ENCODE measurements at places on chromosomes 7 and 10. TPM values are rescaled to one million over a fixed set of nuclear protein-coding genes. Genes with fewer than 3 reads are reported as not detected.

The ERLIN1 gene
- polyA plus RNA-seq, result 37.7 TPM

The CRTAC1 gene
- not detected for polyA plus RNA-seq

The HECTD2 gene
- 7.6 TPM for polyA plus RNA-seq

The SLC26A5 gene
- not detected for polyA plus RNA-seq

The RAPGEF5 gene
- polyA plus RNA-seq, result not detected

The GPR26 gene
- 0.01 TPM for polyA plus RNA-seq

The CD36 gene
- 0.34 TPM for polyA plus RNA-seq

The DPYSL4 gene
- 3.4 TPM for polyA plus RNA-seq

The GNA12 gene
- polyA plus RNA-seq, result 73.0 TPM

The PPP1R9A gene
- 0.16 TPM for polyA plus RNA-seq

The PNLIPRP1 gene
- not detected for polyA plus RNA-seq

The LRRC61 gene
- 0.85 TPM for polyA plus RNA-seq

The FXYD4 gene
- not detected for polyA plus RNA-seq

The HYCC1 gene
- 69.6 TPM for polyA plus RNA-seq

The UNC5B gene
- polyA plus RNA-seq, result 17.5 TPM

The CAMK2B gene
- 0.05 TPM for polyA plus RNA-seq

The NRAP gene
- polyA plus RNA-seq, result not detected

The AZGP1 gene
- not detected for polyA plus RNA-seq

The DPCD gene
- polyA plus RNA-seq, result 51.9 TPM

The CALML3 gene
- polyA plus RNA-seq, result not detected

The PLA2G12B gene
- not detected for polyA plus RNA-seq

The DNAJC12 gene
- 0.13 TPM for polyA plus RNA-seq

The OIT3 gene
- 0.07 TPM for polyA plus RNA-seq

The NIPSNAP2 gene
- 31.1 TPM for polyA plus RNA-seq

The TMEM213 gene
- polyA plus RNA-seq, result not detected

The NEUROG3 gene
- polyA plus RNA-seq, result not detected

The NPFFR1 gene
- polyA plus RNA-seq, result not detected

The PTPRZ1 gene
- not detected for polyA plus RNA-seq

The SCART1 gene
- 0.89 TPM for polyA plus RNA-seq
